ENCODE measurements at places on chromosomes 2 and 18. TPM values are rescaled to one million over a fixed set of nuclear protein-coding genes. Genes with fewer than 3 reads are reported as not detected.

Gene CAPN14
- total RNA-seq, result 0.36 TPM

Gene KCNJ3
- 0.62 TPM for total RNA-seq

Gene ECEL1
- total RNA-seq, result 0.18 TPM

Gene FTCDNL1
- total RNA-seq, result 2.3 TPM

DNA sequence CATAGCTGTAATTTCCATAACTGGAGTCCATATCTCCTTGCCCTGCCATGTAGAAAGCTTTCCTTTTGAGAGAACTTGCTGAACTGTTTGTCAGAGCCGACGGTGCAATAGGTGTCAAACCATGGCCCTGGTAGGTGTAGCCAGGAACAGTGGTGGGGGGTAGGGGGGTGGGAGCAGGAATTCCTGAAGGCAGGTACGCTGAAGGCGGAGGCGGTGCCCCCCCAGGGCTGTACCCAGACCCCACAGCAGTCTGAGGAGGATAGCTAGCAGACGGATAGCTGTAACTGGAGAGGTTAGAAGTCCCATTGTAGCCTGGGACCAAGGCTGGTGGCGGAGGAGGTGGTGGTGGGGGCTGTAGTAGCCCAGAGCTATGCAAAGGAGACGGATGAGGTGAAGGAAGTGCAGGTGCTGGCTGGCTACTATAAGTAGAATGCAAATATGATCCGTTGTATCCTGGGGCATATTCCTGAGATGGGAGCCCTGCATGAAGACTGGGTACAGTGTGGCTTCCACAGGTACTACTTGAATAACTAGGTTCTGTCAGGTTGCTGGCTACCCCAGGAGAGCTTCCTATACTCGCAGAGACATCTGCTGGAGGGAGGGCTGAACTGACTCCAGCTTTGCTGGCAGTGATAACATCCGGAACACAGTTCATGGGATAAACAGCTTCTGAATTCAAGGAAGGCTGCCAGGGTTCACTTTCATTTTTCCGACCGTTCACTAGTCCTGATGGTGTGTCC, 124.8 kb downstream of the FIGN start:
- no peak for DNase-seq

Gene PTPN18
- 44.7 TPM for total RNA-seq
